Choroid plexus epithelial cell (primary cell): ENCODE measurements at places on chromosomes 5 and 9.

DNA sequence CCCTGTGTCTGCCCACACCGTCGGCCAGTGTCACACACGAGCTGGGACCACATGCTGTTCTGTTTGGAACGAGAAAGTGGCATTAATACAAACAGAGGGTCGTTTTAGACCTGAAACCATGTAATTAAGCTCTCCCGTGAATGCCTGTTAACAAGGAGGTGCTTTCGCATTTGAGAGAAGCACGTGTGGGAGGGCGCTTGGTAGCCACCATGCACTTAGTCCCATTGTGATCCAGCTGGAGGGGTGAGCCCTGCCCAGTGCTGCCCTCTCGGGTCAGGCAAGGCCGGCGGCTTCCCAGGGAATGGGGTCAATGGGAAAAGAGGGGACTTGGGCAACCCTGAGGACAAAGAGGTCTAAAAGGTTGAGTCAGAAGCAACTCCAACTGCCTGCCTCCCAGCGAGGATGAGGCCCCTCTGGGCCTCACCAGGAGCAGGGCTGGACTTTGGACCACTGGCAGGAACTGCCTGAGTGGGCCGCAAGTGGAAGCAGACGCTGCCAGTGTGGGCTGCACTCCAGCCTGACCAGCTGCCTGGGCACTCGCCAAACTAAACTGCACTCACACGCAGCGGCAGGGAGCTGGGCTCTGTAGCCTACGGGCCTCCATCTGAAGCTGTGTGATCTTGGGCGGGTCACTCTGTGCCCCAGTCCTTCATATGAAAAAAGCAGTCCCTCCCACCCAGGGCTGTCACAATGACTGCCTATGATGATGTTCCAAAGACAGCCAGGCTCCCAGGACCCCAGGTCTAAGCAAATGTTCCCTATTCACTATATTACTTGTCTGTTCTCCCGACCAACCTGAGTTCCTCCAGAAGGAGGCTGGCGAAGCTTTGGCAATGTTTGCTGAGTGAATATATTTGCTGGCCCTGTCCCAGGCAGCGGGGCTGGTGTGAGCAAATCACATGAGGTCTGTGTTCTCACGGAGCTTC is 195.7 kb downstream of the CDK5RAP2 start:
- DNase-seq = peak; percentile 36

GRCh38 chr5:87787625-87788256 is 375.0 kb upstream of the CCNH start:
- no peak for DNase-seq

DNA sequence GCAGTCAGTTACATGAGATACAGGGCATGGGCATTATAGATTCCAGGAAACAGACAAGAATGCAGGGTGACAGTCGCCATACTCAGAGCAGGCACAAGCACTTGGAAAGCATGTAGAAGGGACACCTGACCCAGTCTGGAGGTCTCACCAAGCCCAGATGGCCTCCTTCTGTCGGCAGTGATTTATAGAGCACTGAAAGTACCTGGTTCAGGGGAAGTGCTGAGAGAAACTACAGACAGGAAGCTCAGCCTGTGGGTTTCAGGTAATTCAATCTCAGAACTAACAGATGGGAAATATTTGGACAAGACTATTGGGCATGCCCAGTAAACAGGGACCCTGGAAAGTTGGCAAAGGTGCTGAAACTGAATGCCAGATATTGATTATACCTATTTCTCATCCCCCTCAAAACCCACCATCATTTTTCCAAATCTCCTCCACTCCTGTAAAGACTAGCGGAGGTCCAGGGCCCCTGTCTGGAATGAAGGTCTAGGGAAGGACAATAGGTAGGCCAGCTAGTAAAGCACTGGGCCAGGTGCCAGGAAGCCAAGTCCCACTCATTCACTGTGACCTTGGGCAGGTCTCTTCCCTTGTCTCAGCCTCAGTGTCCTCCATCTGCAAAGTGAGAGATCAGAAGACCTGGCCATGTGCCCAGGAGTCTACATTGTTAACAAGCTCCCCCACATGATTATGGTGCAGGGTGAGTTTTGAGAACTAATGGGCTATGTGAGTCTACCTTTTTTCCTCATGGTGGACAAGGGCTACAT is 26.9 kb downstream of the KLHL3 start:
- no peak for DNase-seq

- DNase-seq = peak; percentile 36
Measured at GRCh38 chr9:124040186-124040931, 28.8 kb downstream of the LHX2 start.

DNA sequence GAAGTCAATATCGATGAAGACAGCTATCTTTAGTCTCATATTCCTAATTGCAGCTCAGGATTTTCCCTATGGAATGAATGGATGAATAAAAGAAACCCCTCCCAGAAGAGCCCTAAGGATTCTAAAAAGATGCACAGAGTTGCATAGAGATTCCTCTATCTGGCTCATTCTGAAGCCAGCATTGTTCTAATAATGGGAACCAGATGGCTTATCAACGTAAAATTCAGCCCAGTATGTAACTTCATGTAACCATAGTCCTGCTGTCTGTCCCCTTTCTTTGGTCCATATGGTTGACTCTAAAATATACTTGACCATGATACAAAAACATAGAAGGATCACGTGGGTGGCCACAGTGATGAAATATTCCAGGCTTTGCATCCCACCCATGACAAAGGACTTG is 508.6 kb downstream of the RASEF start:
- DNase-seq = no peak

GRCh38 chr5:7330256-7330655 is 65.7 kb upstream of the ADCY2 start:
- no peak for DNase-seq

- no peak for DNase-seq
Measured at GRCh38 chr9:14316602-14317300, 2.8 kb upstream of the NFIB start.

- DNase-seq = peak; percentile 32
Measured at GRCh38 chr9:123119566-123119965, 86.1 kb downstream of the GPR21 start.

GRCh38 chr5:64979531-64979930 is 210.8 kb downstream of the CWC27 start:
- DNase-seq = no peak

DNA sequence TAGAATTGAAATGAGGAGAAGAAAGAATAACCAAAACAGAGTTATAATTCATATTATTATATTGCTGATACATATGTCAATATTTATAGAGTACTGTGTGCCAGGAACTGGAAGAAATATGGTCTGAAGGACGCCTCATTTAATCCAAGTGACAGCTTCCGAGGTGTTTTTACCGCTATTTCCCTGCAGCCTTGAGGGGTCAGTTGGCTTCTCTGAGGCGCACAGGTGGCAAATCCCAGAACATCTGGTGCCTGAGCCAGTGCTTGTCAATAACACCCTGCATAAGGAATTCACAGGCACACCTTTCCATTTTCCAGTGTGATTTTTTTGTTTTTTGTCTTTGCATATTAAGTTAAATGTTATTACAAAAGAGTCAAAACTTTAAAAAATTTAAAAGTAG is 43.3 kb upstream of the CTSL start:
- DNase-seq = no peak

DNA sequence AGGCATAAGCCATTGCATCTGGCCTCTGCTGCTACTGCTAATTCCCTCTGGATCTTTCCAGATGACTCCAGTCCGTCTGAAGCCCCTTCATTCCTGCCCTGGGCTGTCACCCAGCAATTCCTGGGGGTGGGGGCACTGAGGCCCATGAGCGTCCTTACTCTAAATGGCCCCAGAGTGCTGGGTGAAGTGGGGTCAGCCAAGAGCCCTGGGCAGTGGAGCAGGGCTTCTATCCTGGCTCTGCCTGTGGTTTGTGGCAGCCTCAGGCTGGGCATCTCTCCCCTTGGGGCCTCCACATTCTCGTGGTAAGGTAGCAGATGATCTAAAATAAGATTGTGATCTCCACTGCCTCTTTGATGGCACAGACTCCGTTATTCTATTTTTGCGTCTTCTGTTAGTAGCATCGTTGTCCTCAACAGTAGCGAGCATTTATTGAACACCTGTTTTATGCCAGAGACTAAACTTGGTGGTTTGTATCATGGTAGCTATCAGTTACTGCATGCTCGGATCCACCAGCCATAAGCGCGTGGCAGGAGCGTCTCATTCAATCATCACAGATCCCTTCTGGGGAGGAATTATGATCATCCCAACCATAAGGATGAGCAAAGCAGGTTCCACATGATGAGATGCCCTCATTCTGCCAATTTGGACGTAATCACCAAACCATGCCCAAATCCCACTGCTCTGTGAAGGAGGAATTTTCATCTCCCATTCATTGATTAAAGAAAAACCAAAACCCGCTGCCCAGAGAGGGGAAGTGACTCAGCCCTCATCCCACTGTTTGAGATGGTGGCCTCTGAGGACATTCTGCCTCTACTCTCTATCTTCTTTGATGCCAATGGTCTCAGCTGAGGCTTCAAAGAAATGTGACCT is 21.9 kb upstream of the DUSP1 start:
- no peak for DNase-seq

- no peak for DNase-seq
Measured at GRCh38 chr9:123033864-123034601, 566 bp downstream of the GPR21 start.

GRCh38 chr9:133378408-133378962 is 2.3 kb downstream of the STKLD1 start:
- no peak for DNase-seq

DNA sequence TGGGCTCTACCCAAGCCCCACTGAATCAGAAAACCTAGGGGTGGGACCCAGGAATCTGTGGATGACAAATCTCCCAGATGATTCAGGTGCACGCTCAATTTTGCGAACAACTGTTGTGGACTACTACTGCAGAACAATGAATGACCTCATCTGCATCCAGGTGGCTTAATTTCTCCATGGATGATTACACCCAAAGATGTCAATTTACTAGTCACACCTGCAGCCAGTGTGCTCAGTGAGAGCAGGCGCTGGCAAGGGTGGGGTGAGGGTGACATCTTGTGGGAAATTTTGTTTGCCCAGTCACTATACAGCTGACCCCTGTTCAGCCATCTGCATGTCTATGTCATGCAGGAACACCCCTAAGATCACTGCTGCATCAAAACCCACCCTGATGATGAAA is 118.2 kb downstream of the ENTREP1 start:
- no peak for DNase-seq

DNA sequence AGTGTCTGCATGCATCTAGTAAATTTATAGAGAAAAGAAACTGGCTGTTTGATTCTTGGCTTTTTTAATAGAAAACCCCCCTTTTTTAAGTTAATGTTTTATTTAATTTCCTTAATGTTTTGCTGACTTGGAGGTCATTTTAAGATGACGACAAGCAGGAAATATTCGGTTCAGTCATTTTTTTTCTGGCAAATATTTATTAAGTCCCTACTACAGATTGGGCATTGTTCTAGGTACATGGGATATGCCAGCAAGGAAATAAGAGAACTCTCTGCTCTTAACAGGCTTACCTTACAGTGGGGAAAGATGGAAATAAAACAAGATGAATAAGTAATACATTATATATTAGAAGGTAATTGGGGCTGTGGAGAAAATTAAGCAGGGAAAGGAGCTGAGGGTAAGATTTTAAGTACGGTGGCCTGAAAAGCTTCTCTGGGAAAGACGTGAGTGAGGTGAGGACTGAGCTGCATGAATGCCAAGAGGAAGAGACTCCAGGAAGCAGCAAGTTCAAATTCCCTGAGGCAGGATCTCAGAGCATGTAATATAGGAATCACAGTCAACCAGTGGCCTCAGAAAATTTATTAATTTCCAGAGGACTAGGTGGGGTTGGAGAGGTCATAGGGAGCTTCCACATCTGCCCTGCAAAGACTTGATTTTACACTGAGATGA is 316.0 kb upstream of the DAP start:
- no peak for DNase-seq

DNA sequence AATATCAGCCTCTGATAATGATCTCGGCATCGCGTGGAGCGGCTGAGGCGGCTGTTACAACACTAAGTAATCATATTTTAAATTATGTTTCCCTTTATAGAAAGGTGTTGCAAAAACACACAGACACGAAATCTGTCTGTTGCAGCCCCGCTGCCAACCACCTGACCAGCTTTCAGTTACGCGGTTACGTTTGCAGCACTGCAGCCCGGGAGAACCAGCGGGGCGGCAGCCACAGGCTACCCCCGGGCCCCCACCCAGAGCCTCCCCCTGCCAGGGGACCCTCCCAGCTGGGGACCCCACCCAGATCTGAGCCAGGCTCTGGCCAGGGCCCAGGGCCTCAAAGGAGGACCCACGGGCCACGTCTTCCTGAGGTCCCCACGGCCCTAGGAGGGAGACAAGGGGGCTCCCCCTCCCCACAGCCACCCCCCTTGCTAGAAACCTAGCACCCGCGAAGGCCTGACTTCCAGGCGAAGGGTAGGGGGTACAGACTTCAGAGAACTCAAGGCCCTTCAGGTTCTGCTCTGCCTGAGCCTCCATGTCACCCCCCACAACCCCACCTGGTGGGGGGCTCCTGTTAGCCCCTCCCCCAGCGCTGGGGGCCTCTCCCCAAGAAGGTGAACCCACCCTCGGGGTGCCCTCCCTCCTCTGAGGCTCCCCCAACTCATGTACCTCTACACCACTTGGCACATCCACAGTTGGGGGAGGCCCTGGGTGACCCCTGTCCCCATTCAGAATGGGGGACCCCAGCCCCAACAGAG is 6.0 kb downstream of the NACC2 start:
- no peak for DNase-seq

DNA sequence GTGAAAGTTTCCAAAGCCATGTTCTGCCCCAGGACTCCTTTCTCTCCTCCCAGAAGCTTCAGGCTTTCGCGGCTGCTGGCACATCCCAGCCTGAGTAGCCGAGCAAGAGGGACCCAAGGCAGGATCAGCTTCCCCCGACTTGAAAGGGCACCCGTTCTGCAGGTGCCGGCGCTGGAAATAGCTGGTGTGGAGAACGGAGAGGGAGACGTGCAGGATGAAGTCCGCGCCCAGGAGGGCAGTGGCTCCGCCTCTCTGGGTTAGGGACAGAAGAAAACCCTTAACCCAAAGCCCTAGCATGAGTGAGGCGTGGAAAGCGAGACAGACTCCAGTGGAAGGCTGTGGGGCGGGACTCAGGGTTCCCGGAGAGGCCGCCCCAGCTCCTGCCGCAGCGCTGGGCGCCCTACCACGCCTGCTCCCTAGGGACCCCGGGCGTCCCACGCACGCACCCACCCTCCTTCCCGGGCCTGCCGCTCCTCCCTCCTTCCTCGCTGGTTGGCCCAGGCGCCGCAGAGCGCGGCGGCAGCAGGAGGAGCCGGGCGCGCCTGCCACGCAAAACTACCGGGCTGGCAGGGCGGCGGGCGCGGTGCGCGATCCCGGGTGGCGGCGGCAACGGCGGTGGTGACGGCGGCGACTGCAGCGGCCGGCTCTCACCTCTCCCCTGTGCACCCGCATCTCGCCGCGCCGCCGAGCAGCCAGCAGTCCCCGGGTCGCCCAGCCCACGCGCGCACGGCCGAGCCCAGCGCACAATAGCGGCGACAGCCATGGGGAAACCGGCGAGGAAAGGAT is at the start of gene SLC1A1:
Gene SLC1A1 (plus strand): TSS at position 550 of the 786 bp plus-strand sequence. CDS start 212 bp downstream, at position 762.
- peak; percentile 60 for DNase-seq

DNA sequence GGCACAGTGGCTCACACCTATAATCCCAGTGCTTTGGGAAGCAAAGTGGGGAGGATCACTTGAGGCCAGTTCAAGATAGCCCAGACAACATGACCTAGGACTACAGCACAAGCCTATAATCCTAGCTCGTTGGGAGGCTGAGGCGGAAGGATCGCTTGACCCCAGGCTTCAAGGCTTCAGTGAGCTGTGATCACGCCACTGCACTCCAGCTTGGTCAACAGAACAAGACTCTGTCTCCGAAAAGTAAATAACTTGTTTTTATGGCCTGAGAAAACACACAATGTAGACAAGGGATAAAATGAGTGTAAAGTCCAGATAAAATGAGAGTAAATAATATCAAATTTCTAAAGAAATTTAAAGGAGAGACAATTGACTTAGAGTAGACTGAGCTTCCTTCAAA is 26.3 kb downstream of the SHLD3 start:
- DNase-seq = no peak
